DMS79 treated with DMSO at 0.1 percent for 48 hours (cell line): ENCODE measurements at places on chromosomes 11 and 22.

- no peak for DNase-seq
These were observed 12.1 kb downstream of the GATD1 start for GRCh38 chr11:765025-765801.

- DNase-seq = no peak
These were observed 27.3 kb downstream of the LRRC74B start for GRCh38 chr22:21073023-21073422.

- no peak for DNase-seq
These were observed 1.8 kb downstream of the TUBA8 start for GRCh38 chr22:18112440-18112839.

- DNase-seq = no peak
These were observed 368.3 kb downstream of the SHANK2 start for GRCh38 chr11:70883973-70884623.

DNA sequence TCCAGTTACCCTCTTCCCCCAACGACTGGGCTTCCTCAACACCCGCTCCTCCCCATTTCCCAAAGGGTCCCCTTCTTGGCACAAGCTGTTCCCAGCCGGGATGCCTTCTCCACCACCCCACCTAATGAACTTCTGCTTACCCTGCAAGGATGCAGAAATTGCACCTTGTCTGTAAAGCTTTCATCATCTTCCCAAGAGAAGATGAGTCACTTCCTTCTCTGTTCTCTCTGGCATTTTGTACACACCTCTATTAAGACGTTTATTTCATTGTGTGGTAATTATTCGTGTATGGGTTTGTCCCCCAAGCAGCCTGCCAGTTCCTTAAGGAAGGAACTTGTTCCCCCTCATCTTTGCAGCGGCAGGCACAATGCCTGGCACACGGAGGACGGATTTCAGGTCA, 351.1 kb downstream of the CADM1 start:
- DNase-seq = no peak

GRCh38 chr11:130947481-130947880, 31.2 kb upstream of the SNX19 start:
- no peak for DNase-seq
